Activated CD4-positive, alpha-beta T cell treated with anti-CD3 and anti-CD28 coated beads, Interleukin-2, amount 10 ng/mL, durations not matched to agents 24 days and 14 days (primary cell): ENCODE measurements at places on chromosomes 3 and 15. TPM values are rescaled to one million over a fixed set of nuclear protein-coding genes. Genes with fewer than 3 reads are reported as not detected.

CYP1A1 gene
- total RNA-seq = 0.31 and 0.42 TPM in 2 replicates

- no peak for DNase-seq
- peak overlapping the region; percentile 66 for H3K4me3 ChIP-seq
- H3K27ac ChIP-seq = no peak overlapping the region
Measured at GRCh38 chr15:100341239-100341749, 481 bp downstream of the ADAMTS17 start.

CSPG5 gene
- 1.7 and 2.0 TPM in 2 replicates for total RNA-seq

C2CD4A gene
- total RNA-seq = 0.05 and 0.24 TPM in 2 replicates

CATSPER2 gene
- 8.9 and 10.0 TPM in 2 replicates for total RNA-seq

- H3K27ac ChIP-seq = no peak overlapping the region
- peaks cover 4% of the 10 kb centered on the region for H3K4me1 ChIP-seq
- H3K36me3 ChIP-seq = no peaks in the 10 kb centered on the region
- peaks cover 3% of the 10 kb centered on the region for H3K27me3 ChIP-seq
Measured at GRCh38 chr3:140469491-140469890, 208.4 kb upstream of the TRIM42 start.

- no peak overlapping the region for H3K4me3 ChIP-seq
- H3K27me3 ChIP-seq = peaks cover 13% of the 10 kb centered on the region
- H3K4me1 ChIP-seq = no peaks in the 10 kb centered on the region
Measured at GRCh38 chr15:39213385-39213840, 367.5 kb upstream of the THBS1 start.
